ENCODE measurements at places on chromosomes 3 and 15.

- no peak for DNase-seq
Observed at GRCh38 chr3:9780458-9780812, 10.7 kb upstream of the CAMK1 start.

- no peak for DNase-seq
Observed at GRCh38 chr3:128432971-128433836, 33.5 kb downstream of the DNAJB8 start.

- no peak for DNase-seq
Observed at GRCh38 chr15:41975669-41976068, 3.3 kb upstream of the EHD4 start.

- DNase-seq = no peak
Observed at GRCh38 chr3:141337523-141337854, 30.8 kb upstream of the ZBTB38 start.

DNA sequence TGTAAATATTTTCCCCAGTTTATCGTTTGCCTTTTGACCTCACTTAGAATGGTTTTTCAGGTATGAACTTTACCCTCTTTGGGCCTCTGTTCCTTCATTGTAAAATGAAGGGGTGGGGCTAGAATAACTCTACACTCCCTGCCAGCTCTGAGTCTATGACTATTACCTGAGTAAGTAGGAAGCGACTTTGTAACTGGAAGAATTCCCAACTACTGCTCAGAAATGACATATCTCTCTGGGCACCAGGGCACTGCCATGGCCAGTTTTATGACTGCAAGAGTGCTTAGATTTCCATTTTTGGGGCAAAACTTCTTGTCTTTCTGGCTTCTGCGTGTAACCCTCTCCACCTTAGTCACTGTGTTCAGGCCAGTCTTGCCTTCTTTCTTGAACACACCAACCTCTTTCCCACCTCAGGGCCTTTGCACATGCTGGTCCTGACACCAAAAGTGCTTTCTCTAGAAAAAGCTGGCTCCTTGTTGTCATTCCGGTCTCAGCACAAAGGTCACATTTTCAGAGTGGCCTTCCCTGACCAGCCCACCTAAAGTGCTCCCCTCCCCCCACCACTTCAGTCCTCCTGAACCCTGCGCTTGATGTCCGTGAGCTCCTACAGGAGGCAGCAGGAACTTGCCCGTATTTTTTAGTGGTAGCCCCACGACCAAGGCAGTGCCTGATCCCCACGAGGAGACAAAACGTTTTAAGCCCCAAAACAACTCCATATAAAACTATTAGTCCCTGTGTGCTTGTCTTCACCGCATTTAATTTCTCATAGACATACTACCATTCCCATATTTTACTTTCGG lies 25.6 kb downstream of the CDCP1 start:
- no peak for DNase-seq

GRCh38 chr3:4264040-4264439 lies 39.1 kb upstream of the SETMAR start:
- DNase-seq = no peak

- DNase-seq = no peak
Observed at GRCh38 chr15:41695750-41696436, 35.7 kb downstream of the MGA start.

DNA sequence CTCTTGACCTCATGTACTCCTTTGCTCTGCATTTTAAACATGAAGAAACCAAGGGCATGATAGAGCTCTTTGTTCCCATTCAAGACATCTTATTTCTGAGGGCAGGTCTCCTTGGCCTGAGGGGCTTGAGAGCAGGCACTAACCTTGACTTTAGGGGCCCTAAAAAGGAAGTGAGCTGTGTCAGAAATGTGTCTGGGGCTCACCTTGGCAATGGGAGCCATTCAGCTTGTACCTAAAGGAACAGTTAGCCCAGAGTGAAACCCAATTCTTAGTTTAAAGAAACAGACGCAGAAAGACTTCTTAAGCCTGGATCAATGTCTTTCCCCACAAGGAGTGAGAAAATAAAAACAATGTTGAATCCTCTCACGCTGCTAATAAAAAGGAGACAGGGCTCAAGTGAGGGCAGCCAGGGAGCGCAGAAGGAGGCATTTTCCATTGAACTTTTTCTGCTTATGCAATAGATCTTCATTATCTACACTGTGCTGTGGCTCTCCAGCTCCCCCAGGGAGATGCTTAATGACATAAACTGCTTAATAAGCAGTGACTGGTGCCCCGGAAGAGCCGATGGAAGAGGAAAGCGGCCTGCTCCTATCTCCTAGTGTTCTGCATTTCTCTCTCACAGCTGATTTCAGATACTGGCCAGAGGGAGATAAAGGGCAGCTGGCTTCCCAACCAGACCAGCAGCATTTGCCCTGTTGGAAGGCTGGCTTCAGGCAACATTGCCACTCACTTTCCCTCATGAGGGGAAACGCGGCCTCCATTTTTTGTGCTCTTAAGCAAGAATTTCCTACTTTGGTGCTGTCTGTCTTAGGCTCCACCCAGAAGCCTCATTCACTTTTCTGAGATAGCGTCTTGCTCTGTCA lies 152.0 kb downstream of the OPA1 start:
- no peak for DNase-seq

DNA sequence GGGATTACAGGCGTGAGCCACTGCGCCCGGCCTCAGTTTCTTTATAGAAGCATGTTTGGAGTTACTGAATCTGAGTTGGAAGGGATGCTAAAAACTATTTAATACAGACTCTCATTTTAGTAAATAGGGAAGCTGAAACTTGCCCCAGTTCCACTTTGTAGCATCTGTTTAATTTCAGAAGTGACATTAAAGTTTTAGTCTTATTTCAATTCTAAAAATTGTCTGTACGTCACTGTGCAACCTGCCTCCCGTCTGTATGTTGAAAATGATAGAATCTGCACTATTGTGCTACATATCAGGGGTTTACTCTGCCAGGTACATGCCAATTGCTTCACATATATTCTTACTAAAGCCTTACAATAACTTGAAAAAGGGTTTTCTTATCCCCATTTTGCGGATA lies 15.3 kb downstream of the CNOT10 start:
- DNase-seq = no peak

DNA sequence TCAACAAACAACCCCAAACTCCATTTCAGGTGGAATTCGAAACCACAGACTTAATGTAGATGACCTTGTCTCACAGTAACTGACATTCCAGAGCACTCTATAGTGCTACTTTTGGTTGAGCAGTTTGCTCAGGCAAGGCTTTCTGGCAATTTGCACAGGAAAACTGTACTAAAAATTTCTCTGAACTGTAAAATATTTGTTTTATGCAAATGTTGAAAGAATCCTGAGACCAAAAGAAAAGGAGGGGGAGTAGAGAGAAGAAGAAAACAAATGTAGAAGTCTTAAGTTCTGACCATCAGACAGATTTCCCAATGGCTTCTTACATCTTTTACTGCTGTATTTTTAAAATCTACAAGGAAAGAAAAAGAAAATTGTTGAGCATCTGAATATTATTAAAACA lies 53.5 kb downstream of the DTWD1 start:
- no peak for DNase-seq

- DNase-seq = no peak
Observed at GRCh38 chr3:13364602-13365271, 55.4 kb downstream of the NUP210 start.

- DNase-seq = no peak
Observed at GRCh38 chr3:130084436-130084980, 2.9 kb downstream of the ALG1L2 start.

DNA sequence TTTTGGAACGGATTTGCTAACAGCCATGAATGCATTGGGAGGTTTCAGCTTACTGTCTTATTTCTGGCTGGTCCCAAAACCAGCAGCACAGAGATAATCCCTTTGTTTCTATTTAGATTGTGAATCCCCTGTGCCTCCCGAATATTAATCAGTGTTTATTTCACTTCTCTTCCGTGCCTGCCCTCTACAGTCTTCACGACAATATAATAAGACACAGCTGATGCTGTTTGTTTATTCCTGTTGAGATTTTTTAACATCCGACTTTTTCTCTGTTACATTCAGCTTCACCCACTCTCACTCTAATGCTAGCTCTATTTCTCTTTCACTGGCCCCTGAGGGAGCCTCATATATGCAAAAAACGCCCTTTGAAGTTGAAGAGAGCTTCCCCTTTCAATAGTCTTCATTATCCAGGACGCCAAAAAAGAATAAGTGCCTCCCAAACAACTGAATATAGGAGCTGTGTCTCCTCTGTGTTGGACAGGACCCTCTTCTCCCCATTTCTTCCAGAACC lies 995.3 kb downstream of the ROBO2 start:
- no peak for DNase-seq

DNA sequence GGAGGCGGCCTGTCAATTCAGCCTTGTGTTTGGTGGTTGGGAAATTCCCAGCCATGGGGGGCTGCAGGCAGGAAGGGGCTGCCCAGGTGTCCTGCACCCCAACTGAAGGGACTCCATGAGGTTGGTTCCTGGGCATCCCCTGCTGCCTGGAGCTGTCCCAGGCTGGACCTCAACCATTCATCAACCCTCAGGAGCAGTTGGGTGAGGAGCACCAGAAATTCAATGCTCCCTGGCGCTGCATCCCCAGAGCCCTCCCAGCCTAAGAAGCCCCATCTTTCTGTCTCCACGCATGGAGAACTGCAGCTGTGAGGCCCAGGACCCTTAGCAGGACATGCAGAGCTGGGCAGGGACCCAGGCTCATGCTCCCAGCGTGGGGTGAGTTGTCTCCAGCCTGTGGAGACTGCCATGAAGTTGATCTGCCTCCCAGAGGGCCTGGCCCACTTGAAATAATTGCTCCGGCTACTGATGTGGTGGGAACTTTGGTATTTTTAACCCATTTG lies 8.0 kb upstream of the SEMA3B start:
- no peak for DNase-seq

DNA sequence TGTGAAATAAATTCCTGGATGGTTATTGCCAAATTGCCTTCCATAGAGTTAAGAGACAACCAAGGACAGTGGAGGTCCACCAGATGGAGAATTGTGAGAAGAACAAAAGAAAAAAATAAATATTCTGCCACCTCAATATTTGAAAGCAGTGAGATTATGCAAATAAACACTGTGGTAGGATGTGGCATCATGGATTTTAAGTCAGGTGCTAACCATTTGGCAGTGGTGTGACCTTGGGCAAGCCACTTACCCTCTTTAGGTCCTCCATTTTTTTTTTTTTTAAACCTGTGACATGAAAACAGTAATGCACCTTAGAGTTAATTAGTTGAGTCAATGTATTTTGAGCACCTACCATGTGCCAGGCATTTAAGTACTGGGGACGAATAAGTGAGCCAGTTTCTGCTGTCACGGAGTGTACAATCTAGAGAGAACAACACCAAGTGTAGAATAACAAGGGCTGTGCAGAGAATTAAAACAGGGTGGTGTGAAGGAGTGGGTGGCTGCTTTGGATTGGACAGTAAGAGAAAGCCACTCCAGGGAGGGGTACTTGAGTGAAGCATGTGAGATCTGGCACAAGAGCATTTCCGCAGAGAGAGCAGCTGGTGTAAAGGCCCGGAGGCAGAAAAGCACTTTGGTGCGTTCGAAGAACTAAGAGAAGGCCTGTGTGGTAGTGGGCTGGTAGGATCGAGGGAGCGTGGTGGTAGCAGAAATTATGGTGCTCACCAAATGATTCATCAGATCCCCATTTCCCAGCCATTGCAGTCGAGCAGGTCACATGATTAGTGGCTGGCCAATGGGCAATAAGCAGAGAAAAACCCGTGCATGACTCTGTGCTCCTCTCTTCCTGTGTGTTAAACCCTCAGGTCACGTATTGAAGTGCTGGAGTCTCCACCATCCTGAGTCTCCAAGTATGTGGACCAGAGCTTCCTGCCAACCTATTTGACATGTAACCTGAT lies 39.2 kb downstream of the CCK start:
- no peak for DNase-seq

DNA sequence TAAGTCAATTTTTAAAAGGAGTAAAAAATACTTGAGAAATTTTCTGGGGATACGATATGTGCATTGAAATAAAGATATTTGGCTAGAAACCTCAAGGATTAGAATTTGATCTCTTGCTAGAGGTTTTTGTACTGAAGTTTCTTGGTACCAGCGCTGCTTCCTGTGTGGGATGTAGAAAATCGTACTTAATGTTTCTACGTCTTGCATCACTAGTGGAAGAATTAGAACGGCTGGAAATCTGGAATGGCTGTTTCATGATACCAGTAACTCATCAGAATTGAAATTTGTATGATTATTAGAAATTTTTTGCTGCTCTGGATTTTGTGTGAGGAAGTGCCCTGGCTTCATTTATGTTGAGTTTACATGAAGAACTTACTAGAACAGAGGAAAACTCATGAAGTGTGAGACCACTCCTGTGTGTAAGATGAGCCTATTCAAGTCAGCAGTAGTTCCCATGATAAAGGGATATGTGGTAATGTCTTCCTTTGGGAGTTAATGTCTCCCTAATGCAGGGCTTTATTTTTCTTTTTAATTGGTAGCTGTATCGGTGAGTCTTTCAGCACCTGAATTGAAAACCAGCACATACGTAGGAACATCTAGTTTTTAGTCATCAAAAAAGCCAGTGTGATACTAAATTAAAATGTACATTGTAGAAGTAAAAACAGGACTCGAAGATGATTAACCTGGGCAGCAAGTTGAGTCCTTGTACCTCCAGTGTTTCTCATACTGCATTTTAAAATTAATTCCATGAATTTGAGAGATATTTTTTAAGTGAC lies 3.2 kb downstream of the KBTBD8 start:
- no peak for DNase-seq

DNA sequence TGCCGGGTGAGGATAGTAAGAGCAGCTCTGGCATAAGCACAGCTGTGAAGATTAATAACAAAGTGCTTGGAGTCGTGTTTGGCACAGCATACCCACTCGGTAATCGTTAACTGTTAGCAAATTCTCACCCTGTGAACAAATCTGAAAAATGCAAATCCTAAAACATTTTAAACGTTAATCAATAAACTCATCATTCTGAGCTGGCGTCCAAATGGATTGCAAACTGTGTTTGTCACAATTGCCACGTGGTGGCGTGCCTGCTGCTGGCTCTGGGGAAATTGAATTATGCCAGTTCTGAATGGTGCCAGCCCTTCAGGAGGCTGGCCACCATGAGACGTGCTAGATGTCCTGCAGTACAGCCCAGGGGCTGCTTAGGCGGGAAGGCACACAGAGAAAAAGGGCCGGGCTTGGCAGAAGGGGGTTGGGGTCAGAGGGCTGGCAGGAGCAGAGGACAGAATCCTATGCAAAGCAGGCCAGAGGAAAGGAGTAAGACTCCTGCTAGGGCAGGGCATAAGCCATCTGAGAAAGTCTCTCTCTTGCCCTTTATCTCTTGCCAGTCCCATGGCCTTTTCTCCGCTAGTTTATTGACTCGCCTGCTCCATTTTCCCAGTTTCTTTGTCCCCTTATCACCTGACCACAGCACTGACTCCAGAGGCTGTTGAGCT lies 22.1 kb upstream of the POLG start:
- DNase-seq = peak; percentile 23

- DNase-seq = no peak
Observed at GRCh38 chr3:52891164-52891563, 6.2 kb downstream of the STIMATE start.

- no peak for DNase-seq
Observed at GRCh38 chr3:183662099-183662498, 26.7 kb downstream of the KLHL24 start.

DNA sequence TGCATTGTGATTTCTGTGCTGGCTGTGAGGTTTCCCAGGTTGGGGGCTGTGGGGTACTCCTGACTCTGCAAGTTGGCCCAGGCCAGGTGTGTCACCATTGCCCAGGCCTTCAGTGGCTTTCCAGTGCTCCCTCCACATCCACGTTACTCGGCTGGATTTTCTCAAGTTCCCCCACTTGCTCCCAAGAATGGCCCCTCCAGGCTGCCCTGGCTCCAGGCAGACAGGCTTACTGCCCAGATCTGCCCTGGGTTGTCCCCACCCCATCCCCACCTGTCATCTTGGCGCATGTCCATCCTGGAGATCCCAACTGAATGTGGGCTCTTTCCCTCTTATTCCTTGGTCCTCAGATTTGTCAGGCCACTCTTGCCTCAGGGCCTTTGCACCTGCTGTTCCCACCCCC lies 3.6 kb downstream of the APBA2 start:
- no peak for DNase-seq
